ENCODE measurements at places on chromosomes 6 and 20.

- DNase-seq: no peak
Measured at GRCh38 chr20:14332866-14333265, 4.5 kb downstream of the FLRT3 start.

DNA sequence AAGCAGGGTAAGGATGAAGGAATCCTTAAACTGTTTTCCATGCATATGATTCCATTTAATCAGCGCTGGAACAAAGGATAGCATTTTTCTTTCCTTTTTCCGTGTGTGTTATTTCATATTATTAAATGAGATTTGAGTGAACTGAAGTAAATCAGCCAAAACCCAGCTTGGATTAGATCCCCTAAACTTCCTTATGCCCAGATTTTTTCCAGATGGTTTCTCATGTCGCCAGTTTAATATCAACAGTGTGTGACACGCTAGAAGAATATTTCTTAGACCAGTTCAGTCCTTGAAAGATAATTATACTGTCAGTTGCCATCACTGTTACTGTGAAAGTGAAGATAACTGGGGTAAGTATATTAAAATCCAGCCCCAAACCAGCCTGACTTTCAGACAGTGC is 1009.4 kb downstream of the KIF16B start:
- DNase-seq: no peak

DNA sequence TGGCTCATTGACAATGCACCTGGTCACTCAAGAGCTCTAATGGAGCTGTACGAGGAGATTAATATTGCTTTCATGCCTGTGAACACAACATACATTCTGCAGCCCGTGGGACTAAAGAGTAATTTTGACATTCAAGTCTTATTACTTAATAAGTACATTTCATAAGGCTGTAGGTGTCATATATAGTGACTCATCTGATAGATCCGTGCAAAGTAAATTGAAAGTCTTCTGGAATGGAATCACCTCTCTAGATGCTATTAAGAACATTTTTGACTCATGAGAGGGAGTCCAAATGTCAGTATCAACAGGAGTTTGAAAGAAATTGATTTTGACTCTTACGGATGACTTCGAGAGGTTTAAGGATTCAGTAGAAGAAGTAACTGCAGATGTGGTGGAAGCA is 267.9 kb downstream of the CLVS2 start:
- no peak for DNase-seq

GRCh38 chr6:27720607-27721580 is 191.3 kb downstream of the OR2B2 start:
- DNase-seq: no peak

- no peak for DNase-seq
Measured at GRCh38 chr6:75609639-75610590, 8.2 kb downstream of the SENP6 start.

DNA sequence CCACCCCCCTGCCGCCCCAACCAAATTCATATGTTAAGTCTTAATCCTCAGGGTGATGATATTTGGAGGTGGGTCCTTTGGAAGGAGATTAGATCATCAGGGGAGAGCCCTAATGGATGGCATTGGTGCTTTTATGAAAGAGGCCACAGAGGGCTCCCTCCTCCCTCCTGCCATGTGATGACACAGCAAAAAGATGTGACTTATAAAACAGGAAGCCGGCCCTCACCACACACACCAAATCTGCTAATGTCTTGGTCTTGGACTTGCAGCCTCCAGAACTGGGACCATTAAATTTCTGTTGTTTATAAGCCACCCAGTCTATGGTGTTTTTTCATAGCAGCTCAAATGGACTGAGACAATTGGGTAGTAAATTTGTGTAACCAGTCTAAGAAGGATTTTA is 176.3 kb downstream of the ADGRG6 start:
- no peak for DNase-seq

GRCh38 chr20:5504061-5504739 is 187.4 kb upstream of the PROKR2 start:
- DNase-seq: peak; percentile 35

GRCh38 chr6:40545954-40546353 is 41.2 kb downstream of the LRFN2 start:
- DNase-seq: no peak

- DNase-seq: no peak
Measured at GRCh38 chr20:24962510-24962909, 13.4 kb downstream of the CST7 start.

DNA sequence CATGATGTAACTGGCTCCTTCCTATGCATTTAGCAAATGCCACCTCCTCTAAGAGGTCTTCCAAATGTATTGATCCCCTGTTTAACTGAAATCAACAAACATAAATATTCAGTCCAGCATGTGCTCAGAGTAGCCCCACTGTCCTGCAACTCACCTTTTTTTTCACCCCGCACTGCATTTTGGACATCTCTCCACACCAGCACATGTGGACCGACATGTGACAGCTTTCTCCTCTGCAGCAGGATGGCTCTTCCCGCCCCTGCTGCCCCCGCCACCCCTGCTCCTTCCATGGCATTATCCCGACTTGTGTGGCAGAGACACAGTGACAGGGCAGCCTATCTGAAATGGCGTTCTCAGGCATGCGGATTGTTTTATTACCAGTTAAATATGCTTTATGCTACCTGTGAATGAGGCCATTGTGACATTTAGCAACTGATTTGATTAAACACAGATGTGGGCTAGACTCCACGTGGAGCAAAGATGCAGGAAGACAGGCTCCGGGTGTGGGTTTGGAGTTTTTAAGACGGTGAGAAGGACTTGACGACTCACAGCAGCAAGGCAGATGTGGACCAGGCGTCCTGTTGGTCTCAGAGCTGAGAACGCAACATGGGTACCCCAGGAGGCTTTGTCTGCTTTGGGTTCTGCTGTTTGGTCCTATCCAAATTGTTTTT is 161.2 kb downstream of the EYA2 start:
- no peak for DNase-seq

DNA sequence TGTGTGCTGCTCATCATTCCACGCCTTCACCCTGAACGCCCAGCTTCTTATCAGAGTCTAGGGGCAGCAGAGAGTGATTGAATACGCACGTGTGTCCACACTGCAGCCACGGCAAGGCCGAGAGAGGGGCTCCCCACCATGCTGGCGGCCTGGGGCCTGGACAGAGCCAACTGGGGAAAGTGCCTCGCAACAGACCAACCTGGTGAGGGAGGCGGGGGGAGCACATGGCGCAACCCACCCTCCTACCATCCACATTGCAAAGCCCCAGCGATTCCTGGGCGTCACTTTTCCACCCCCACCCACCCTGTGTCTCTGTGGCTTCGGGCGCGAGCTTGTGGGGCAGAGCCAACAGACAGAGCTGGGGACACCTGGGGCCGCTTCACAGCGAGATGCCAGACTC is 66.4 kb upstream of the DUSP22 start:
- DNase-seq: no peak

DNA sequence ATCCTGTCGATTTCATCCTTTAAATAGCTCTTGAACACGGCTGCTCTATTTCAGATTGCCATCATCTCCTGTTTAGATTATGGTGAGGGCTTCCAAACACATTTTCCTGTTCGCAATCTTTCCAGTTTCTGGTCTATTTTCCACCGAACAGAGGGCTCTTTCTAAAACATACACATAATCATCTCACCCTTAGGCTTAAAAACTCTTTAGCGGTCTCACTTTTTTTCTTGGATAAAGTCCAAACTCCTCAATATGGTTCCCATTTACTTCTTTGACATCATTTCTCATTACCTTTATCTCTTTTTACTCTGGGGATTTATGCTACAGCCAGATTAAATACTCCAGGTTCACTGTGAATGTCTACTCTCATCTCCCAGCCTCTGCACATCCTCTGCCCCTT is 103.4 kb upstream of the STMND1 start:
- no peak for DNase-seq

DNA sequence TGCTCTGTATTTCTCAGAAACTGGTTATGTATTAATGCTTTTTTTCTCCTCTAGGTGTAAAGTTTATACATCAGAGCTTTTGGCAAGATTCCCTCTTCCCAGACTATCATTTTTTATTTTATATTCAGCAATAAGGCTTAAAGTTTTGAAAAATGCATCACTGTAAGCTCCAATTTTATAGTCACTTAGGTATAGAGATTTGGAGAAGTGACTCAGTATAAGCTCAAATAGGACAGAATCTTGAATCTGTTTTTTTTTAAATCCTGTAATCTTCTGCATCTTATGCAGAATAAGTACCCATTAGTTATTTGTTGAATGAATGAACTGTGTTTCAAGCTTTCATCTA is 1.0 kb downstream of the NCOA7 start:
- DNase-seq: no peak

All from NCI-H345 (cell line).